ENCODE measurements at places on chromosomes 4 and X.
A peak's percentile ranks its signal among the peaks of the same experiment; 100 is the strongest.

DNA sequence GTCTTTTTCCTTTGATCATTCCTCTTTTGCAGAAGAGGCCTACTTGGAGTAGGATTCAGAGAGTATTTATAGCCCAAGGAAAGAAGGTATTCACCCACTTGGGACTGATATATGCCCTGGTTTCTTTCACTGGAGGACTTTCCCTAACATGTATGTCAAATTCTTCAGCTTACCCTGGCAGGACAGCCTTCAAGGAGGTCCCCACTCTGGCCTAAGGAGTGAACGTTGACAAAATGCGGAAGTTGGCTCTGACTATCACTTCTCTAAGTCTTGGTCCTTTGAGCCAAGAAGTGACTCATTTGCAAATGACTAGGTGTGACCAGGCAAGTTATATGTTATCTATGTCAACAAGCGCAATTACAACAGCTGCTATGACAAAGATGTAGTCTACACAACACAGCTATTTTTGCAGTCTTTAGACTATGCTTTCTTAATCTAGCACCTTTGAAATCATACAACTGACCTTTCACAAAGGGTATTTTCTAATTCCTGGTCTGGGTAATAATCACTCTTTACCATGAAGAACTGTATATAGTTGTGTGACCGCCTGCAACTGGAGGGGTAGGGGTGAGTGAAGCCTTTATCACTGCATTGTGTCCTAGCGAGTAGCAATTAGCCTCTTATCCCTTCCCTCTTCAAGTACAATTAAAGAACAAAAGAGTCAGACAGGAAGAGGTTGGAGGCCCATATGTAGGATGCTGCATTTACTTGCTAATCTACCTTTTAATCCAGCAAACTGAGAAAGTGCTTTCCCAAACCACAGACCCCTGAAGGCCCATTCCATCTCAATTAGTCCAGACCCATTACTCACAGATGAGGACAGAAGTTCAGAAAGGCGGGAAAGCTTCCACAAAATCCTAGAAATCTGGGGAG is 50.1 kb downstream of the RASGEF1B start:
- DNase-seq: no peak

DNA sequence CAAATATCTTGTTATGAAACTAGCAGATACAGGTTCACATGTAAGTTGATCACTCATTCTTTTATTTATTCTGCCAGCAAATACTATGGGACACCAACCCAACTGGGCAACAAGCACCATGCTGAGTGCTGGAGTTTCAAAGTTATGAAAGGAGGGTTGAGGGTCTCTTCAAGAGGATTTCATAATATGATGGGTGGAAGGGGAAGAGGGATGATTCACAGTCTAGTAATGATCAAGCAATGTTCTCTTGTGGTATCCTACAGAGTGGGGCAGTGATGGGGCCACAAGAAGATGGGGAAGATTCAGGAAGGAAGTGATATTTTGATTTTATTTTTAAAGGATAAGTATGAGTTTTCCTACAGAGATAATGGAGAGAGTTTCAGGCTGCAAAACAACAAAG is 46.2 kb upstream of the TXK start:
- DNase-seq: no peak

- no peak for DNase-seq
These were observed 249.4 kb downstream of the HNRNPD start for GRCh38 chr4:82124365-82124764.

- DNase-seq: no peak
These were observed 362.5 kb upstream of the TRAM1L1 start for GRCh38 chr4:117447925-117448324.

DNA sequence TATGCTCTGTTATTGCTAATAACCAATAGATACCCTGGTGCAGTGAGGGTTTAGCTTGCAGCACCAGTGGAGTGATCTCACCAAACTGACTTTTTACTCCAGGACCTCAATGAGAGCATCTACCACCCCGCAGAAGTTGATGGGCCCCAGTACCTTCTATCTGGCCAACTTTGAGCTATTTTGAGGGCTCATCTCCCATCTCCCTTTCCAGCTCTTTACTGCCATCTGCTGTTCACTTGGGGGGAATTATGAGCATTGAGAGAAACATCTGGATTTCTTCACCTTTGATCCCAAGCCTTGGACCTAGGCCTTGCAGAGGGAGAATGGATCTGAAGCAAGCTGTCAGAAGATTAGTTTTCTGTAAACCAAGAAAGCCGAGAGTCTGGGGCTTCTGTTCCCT is 143.6 kb downstream of the TMEM164 start:
- peak; percentile 20 for DNase-seq

- no peak for DNase-seq
These were observed 79.8 kb upstream of the LHFPL1 start for GRCh38 chrX:112759512-112759911.

GRCh38 chr4:39996811-39997210 is 19.1 kb upstream of the PDS5A start:
- DNase-seq: no peak

DNA sequence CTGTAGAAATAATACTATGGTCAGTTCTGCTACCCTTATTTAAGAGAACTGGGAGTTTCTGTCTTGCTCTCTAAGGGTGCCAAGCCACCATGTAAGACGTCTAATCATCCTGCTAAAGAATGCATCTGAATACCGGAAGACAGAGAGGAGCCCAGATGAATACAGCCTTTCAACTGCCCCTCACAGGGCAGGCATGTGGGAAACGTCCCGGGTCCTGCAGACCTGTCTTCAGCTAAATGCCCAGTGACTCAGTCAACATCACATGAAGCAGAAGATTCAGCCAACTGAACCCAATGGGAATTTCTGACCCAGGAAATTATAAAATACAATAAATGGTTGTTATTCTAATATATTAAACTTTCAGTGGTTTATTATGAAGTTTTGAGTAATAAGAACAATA is 2141.0 kb upstream of the AGA start:
- no peak for DNase-seq

GRCh38 chr4:184421533-184422155 is 52.7 kb downstream of the IRF2 start:
- no peak for DNase-seq

DNA sequence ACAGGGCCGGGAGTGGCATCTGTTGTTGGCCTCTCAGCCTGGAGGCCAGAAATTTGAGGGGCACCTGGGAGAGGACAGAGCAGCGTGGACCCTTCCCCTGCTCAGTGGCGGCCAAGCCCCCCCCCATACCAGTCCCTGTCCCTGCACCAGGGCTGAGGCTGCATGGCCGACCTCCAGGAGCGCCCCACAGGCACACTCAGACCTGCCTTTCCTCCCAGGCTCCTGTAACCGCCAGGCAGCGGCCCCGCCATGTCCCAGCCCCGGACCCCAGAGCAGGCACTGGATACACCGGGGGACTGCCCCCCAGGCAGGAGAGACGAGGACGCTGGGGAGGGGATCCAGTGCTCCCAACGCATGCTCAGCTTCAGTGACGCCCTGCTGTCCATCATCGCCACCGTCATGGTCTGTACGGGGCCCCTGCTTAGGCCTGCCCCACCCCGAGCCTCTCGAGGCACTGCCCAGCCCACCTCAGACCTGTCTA is 15.3 kb downstream of the TMEM175 start:
- no peak for DNase-seq

DNA sequence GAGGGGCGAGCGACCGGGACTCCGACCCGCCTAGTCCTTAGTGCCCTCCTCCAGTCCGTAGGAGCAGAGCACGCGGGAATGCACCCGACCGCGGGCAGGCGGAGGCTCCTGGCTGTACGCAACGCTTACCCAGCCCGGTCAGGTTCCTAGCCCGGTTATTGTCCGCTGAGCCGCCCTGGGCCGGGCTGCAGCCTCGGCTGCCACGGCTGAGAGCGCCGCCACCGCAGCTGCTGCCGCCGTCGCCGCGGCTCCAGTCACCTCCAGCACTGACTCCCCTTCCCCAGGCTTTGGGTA is at the start of gene AMER1:
TSS of gene AMER1 (minus strand) at position 268 of the 294 bp plus-strand sequence. CDS start 12,422 bp downstream, outside the sequence.
- DNase-seq: no peak

- no peak for DNase-seq
These were observed 374.2 kb downstream of the FBXO8 start for GRCh38 chr4:173909294-173909693.

DNA sequence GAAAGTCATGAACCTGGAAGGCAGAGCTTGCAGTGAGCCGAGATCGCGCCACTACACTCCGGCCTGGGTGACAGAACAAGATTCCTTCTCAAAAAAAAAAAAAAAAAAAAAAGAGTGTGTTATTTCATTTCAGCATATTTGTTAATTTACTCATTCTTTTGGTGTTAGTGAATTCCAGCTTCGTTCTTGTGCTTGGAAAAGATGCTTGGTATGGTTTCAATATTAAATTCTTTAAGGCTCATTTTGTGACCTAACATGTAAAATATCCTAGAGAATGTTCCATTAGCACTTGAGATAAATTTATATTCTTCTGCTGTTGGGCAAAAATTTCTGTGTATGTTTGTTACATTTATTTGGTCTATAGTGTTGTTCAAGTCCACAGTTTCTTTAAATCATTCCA is 66.8 kb downstream of the SPIN3 start:
- DNase-seq: no peak

- DNase-seq: peak; percentile 24
These were observed 386.1 kb upstream of the CNKSR2 start for GRCh38 chrX:20988118-20988517.

DNA sequence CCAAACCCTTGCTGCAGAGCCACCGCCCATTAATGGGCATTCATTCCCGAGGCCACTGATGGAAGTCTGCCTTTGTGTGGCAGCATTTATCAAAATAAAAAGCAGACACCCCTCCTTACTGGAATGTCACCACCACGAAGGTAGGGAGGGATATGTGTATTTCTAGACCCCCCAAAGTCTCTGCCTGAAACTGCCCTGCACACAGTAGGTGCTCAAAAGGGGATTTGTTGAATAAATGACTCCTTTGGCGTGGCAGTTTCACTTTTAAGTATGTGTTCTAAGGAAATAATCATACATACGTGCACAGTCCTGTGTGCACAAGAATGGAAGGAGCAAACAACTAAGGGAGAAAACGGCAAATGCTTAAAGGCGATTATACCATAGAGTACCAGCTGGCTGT is 23.6 kb upstream of the GLOD5 start:
- DNase-seq: no peak

DNA sequence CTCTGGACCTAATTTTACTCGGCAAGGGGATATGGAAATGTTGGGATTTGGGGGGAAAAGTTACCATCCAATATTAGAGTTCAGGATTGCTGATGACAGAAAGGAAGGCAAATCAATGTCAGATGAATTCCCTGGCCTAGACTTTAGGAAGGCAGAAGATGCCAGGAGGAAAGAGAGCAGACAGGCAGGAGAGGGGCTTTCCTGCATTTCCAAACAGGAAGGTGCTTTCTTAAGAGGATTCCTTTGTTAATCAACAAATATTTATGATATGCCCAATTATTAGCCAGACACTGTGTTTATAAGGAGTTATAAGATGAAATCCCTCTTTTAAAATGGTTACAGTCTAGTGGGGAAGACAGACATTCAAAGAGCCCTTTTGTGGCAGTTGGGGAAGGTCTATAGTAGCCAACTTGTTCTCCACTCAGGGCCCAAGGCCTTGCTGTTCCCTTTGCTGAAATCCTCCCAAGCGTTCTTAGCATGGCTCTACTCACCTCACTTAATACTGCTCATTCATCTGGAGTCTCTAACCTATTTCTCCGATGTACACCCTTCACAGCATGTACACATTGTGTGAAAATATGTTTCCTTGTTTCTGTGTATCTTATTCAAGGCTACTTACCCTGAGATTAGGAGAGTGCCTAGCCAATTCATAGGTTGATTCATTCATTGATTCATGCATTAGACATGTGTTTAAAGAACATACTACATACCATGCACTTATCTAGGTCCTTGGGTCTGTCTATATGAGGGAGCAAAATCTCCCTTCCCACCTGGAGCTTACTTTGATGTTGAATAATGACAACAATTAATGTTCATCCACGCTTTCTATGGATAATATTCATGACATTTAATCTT is 5.3 kb downstream of the IGFBP7 start:
- DNase-seq: no peak

- peak; percentile 43 for DNase-seq
These were observed 336.9 kb downstream of the ZNF674 start for GRCh38 chrX:46208225-46208854.

DNA sequence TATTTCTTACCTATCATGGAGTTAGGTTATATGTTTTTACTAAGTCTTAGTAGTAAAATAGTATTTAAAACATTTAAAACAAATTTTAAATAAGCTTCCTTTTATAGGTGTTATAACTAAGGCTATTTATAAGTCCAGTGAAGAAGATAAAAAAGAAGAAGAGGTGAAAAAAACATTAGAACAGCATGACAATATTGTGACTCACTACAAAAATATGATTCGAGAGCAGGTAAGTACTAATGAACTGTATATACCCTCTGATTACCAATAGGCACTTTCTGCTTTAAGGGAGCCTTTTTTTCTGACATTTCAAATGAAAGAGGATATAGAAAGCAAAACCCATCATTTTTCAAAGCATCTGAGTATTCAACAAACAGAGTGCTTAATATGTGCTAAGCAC is 76.6 kb downstream of the USO1 start:
- DNase-seq: no peak

DNA sequence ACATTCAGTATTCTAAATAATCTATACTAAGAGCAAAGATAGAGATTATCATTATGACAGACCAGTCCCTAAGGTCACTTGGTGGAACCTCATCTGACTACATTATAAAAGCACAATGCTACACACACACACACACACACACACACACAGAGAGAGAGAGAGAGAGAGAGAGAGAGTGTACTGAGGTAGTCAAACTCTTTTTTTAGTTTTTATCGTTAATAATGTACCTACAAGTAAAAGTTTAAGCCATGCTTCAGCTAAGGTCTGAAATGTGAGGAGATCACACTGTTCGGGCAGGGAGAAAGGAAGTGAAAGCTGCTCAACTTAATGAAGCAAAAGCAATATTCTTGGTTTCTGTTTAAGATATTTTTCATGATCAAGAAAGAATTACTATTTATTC is 75.8 kb upstream of the CCDC160 start:
- no peak for DNase-seq

DNA sequence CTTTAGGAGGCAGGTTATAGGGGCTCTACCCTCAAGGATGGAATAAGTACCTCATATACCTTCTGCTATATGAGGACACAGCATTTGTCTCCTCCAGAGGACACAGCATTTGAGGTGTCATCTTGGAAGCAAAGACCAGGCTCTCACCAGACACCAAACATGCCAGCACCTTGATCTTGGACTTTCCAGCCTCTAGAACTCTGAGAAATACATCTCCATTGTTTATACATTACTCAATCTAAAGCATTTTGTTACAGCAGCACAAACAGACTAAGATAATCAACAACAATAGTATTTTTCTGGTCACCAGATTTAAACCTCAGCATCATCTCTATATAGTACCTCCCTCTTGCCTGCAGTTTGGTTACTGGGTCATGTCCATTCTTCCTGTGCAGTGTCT is 237.5 kb upstream of the KLF3 start:
- no peak for DNase-seq

Data from urothelium cell line (cell line).